Activated T-cell treated with anti-CD3 and anti-CD28 coated beads, Interleukin-2, amount 50 U/mL, for 24 hours (primary cell): ENCODE measurements at places on chromosomes 4 and X.
A peak's percentile ranks its signal among the peaks of the same experiment; 100 is the strongest.

DNA sequence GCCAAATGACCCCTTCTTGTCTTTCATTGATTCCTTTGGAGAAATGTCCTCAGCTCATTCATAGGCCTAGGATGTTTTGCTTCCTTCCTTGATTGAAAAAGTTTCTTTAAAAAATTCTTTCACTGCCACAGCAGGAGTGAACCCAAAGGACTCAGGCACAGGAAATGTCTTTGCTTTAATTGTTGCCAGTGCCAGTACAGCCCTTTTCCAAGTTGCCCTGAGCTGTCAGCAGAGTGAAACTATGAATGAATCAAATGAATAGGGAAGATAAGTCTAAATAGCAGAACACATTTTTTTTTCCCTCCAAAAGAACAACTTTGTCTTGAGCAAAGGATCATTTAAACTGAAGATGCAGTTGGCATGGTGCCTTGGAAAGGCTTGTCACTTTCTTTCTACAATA, 63.8 kb upstream of the SLC4A4 start:
- no peak for DNase-seq

- DNase-seq, result peak; percentile 42
Observed at GRCh38 chrX:9340598-9341290, 124.1 kb upstream of the TBL1X start.

GRCh38 chrX:109856974-109857373, 123.9 kb upstream of the ACSL4 start:
- DNase-seq, result no peak

GRCh38 chr4:101833480-101833879, 43.0 kb downstream of the BANK1 start:
- no peak for DNase-seq

GRCh38 chr4:13201241-13201640, 282.9 kb downstream of the RAB28 start:
- DNase-seq, result no peak

- no peak for DNase-seq
Observed at GRCh38 chr4:140704964-140705363, 51.2 kb downstream of the TBC1D9 start.

GRCh38 chr4:95540227-95540626, 8.5 kb downstream of the UNC5C start:
- DNase-seq, result no peak

DNA sequence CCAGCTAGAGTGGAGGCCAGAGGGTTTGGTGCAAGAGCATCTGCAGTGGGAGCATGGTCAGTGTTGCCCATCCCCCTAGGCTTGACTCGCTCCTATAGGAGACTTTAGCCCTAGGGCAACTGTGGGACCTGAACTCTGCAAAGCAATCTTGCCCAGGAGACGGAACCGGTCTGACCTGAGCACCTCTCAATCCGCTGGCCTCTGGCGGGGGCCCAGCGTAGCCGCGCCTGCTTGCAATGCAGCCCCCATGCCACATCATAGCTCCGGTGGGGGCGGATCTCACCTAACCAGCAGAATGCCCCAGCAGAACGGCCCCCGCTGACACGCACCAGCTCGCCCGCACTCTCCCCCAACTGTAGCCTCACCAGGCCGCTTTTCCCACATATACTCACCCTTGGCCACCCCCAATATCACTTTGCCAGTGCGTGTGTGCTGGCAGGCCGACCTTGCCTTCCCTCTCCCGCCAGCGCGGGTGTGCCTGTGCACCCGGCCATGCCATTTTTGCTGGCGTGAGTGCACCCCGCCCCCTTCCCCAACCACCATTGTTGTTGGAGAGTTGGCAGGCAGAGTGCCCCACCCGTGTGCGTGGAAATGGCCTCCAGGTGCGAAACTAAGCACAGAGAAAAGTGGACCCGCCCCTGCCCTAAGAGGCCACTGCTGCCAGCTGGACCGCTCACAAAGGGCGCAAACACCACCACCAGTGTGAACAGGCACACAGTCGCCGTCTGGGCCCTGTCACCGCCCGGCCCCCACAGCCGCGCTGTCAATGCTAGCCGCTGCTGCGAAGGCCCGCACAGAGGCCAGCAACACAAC, 5.8 kb downstream of the BEX4 start:
- DNase-seq, result no peak

DNA sequence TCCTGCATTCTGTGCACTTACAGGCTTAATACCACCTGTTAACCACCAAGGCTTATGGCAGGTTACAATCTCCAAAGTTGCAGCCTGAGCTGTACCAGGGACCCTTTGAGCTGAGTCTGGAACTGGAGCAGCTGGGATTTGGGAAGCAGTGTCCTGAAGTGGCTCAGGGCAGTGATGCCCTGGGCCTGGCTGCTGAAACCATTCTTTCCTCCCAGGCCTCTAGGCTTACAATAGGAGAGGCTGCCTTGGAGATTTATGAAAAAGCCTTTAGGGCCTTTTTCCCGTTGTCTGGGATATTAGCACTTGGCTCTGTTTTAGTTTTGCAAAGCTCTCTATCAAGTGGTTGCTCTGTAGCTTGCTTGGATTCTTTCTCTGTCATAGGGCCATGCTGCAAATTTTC, 154.3 kb upstream of the CASK start:
- no peak for DNase-seq

- no peak for DNase-seq
Observed at GRCh38 chr4:6506616-6507140, 34.3 kb upstream of the PPP2R2C start.
